Astrocyte (in vitro differentiated cells and primary cell): ENCODE measurements at places on chromosomes 11 and 22.

DNA sequence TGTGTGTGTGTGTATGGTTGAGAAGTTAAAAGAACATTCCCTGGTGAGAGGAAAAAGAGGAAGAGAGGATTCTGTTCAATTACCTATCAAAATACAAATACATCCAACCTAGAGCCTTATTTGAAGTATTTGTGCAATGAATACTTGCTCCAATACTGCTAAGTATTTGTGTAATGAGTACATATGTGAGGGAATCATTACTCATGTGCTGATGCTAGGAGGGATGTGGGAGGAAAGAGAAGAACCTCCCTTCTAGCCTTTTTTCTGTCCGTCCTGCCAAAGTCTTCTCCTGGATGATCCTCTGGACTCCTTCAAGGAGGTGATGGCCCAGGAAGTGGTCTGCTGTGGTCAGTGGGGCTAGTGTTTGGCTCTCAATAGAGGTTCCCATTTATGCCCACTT is 36.0 kb upstream of the ACCSL start:
- peak; percentile 60 for DNase-seq

GRCh38 chr22:47233316-47234243 is 471.1 kb downstream of the TBC1D22A start:
- no peak for DNase-seq

DNA sequence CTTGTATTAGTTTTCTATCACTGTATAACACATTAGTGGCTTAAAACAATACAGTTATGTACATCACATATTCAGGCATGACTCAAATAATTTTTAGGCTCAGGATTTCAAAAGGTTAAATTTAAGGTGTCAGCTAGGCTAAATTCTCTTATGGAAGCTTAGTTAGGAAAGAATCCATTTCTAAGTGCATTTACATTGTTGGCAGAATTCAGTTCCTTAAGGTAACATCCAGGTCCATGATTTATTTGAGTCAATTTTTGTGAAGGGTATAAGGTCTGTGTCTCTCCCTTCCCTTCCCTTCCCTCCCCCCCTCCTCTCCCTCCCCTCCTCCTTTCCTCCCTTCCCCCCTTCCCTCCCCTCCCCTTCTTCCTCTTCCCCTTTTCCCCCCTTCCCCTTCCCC is 399.0 kb upstream of the CNTN5 start:
- no peak for DNase-seq

DNA sequence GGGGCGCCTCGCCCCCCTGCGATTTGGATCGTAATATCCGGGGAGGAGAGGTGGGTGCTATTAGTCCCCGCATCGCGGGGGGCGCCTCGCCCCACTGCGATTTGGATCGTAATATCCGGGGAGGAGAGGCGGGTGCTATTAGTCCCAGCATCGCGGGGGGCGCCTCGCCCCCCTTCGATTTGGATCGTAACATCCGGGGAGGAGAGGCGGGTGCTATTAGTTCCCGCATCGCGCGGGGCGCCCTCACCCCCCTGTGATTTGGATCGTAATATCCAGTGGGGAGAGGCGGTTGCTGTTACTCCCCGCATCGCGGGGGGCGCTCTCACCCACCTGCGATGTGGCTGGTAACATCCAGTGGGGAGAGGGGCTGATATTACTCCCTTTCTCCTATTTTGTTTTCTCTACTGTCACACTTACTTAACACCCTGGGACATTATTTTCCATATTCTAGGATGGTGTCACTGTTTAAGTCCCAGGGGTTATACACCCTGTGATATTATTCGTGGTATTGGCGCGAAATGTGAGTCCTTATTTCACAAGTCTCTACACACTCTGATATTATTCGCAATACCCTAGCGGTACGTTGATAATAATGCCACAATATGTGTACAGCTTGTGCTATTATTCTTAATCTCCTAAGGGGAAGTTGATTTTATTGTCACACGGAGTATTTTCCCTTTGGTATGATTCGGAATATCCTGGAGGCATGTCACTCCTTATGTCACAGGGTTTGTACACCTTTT is 57.8 kb upstream of the ALDH3B2 start:
- DNase-seq: no peak

DNA sequence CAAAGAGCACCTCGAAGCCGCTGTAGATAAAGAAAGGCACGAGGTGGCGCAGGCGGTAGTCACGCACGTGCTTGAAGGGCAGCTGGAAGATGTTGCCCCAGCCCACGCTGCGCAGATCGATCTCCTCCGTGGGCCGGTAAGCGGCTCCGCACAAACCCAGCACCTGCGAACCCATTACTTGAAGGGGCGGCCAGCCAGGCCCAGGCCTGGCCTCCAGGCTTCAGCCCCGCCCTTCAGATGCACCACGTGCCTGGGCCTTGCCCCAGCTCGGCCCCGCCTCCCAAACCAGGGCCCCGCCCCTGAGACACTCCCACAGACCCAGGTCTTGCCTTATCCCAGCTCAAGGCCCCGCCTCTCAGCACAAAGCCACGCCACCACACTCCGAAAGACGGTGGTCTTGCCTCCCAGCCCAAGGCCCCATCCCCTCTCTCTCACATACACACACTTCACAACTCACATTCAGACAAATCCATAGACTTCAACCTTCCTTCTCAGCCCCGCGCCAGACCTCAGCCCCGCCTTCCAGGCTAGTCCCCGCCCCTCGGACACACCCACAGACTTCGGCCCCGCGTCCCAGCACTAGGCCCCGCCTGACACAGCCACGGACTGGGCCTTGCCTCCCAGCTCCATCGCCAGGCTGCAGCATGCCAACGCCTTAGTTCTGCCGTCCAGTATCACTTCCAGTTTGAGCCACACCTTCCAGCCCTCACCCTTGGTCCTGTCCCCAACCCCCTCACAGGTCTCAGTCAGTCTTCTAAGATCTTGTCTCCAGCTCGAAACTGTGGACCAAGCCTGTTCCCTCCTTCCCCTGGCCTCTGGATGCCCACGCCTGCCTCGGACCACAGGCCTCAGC is 7.0 kb downstream of the UNC93B1 start:
- no peak for DNase-seq

GRCh38 chr11:111561791-111562325 is 21.3 kb downstream of the LAYN start:
- peak; percentile 86 for DNase-seq

DNA sequence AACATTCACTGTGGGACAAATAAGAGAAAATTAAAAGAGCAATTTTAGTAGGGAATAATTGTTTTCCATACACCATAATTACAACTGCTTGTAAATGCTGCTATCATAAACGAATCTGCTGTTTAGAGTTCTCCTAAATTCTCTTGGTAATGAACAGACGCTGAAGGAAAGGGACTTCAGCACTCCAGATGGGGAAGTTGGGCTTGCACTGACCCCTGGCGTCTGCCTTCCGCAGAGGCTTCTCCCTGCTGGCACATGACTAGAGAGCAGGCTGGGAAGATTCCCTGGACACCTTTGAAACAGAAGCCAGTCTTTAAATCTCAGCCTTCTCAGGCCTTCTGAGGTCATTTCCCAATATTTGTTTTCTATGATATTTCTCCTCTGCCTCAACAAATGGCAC is 84.1 kb downstream of the NXPE2 start:
- peak; percentile 41 for DNase-seq

DNA sequence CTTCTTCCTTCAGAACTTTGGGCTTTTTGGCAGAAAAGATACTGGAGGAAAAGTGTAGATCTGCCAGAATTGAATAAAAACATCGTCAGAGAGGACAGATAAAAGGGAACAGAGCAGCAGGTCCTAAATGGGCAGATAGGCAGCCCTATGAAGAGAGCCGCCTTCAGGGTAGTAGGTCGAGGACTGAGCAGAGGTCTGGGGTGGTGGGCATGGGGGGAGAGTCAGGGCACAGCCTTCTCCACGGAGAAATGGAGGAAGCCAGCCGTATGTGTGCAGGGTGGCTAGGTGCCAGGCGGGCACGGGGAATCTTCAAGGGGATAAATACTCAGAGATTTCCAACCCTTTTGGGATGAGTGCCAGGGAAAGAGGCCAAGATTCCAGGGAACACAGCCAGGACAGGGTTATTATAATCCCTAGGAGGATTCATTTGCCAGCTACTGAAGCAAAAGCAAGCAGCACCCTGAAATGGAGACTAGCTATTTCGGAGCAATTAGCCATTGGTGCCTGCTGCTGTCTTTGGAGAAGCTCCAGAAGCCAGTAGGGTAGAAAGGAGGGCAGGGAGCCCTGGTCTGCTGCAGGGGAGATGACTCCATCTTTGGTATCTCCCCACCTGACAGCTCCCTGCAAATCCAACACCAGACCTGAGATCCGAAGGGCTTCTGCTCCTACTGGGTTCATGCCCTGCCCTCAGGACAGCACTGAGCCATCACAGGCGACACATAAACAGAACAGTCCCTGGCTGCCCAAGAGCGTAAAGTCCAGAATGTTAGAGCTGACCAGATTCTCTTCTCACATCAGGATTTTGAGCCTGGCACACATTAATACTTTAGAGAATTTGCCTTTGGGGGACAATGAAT is 174.5 kb upstream of the NTM start:
- peak; percentile 35 for DNase-seq
